ENCODE measurements at places on chromosomes 3 and 15.

DNA sequence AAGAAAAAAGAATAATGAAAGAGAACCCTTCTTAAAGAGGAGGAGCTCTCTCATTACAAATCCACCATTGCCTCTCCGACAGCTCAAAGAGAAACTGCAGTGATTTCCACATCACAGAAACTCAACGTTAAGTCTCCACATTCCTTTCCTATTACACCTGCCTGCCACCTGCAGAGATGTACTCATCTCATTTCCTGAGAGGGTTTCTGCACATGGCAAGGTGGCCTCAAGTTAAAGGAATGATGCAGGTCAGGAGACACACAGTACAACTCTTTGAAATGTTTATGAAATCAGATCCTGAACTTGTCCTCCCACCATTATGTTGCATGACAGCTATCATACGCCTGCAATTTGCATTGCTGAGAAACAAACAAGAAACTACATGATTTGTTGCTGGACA is 458.4 kb upstream of the ADAMTS9 start:
- no peak for DNase-seq

- no peak for DNase-seq
Measured at GRCh38 chr3:78827618-78828017, 940.2 kb downstream of the ROBO1 start.

DNA sequence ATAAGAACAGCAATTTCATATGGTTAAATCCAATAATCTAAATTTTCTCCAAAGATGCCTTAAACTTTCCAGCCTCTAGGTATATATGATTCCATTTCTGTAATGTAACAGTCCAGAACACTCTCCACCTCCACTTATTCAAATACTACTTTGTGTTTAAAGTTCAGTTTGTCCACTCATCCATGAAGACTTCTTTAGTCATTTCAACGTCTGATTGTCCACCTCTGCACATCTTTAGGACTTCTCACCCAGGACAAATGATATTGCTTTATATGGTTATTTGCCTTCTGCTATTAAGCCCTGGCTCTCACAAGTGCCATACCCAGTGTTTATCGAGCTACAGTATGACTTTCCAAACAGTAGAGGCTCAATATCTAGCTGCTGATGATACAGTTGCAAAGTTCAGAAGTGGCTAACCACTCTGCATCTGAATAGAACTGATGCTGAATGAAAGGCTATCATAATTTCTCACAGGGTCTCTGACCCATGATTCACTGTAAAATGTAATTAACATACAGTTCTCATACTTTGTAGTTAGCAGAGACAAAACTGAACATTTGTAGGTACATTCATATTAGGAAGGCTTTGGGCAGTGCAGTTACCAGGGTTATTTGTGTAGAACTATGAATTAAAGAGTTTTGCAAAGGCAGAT is 93.7 kb upstream of the MBNL1 start:
- DNase-seq, result no peak

DNA sequence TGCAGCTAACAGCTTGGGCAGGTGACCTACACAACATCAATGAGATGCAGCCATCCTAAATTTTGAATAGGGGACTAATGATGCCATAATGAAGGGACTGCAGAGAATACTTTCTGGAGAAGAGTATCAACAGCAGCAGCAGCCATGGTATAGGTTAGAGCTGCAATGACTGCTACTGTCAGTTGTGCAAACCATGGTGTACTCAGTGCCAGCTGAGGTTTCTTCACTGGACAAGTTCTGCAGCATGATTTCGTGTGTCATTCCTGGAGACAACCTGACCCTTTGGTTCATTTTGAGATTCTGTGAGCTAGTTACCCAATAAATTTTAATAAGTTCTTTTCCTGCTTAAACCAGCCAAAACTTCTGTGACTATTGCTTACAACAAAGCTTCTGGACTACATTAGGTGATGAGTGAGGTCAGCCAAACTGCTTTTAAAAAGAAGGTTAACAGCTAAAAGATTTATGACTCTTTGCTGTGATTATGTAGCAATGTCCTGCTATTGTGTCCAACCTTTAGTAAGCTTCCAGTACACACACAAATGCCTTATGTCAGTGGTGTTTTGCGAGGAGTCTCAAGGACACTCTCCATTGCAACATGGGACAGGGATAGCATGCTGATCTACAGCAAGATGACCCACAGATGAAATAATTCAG is 4.8 kb upstream of the DAZL start:
- no peak for DNase-seq

DNA sequence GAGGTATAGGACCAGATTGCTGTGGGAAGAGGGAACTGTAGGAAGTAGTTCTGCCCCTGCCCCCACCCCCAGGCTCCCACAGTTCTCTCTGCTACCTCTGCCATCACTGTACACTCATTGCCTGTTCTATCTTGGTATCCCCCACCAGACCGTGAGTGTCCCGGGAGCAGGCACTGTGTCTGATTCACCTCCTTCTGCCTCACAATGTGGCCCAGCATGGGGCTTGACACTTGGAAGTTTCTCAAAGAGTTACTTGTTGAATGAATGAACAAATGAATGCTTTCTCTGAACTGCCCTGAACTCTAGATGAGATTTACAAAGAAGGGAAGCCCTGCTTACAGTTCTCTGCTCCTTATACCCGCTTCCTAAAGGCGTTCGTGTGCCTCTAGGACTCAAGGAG is 27.1 kb upstream of the PIK3CB start:
- DNase-seq, result no peak

DNA sequence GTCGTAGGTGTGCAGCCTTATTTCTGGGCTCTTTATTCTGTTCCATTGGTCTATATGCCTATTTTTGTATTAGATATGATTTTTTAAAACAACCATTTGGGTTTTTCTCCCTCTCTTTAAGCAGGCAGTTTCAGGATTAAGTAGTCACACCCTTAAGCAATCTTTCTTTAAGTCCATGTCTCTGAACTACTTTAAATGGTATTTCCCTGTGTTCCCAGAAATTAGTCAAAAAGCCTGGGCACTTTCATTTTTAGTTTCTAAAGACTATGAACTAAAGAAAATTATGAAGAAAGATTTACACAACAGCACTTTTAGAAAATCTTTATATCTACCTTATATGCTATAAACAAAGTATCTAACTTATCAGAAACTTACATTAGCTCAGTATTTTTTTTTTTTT is 110.3 kb downstream of the FAIM start:
- DNase-seq, result no peak

GRCh38 chr15:84937144-84937543 is 44.5 kb upstream of the PDE8A start:
- DNase-seq, result no peak

DNA sequence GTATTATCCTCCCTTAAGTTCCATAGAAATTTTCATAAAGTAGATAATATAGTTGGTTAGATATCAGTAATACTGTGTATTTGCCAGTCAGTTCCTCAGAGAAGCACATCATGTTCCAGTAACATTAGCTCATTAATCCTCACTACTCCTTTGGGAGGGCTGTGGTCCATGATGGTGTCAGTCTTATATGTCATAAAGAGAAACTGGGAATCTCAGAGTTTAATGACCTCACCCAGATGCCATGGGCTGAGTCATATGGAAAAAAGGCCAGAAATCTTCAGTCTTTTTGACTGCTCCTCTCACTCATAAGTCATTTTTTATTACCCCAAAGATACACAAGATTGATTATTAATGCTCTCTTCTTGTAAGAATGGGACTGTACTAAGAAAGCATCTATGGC is 188.6 kb downstream of the CHL1 start:
- DNase-seq, result no peak

DNA sequence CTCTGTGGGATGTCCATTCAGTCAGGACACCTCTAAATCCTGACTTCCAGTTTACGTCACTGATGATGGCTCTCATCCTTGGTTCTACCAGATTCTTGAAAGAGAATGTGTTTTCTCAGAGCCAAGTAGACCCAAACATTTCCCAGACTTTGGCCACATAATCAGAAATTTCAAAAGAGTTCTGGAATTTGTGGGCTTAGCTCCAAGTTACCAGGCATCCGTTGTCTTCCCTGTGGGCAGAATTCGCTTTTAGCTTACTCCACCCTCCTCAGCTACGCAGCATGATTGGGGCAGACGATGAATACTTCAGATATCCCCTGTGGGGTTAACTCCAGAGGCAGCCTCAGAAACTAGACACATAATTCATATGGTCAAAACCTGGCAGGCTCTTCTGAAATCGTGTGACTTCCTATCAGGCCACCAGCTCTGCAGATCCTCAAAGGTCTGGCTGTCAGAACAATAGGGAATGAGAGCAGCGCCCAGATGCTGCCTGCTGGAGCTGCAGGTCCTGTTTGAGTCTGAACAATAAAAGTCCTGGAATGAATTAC is 30.6 kb downstream of the CRTC3 start:
- no peak for DNase-seq

- DNase-seq, result no peak
Measured at GRCh38 chr15:95025924-95026728, 794.8 kb downstream of the MCTP2 start.
